DMS 273 treated with DMSO at 0.1 percent for 48 hours (cell line): ENCODE measurements at places on chromosomes 2 and 18.

GRCh38 chr2:229783108-229783721, 68.9 kb upstream of the DNER start:
- DNase-seq: no peak

GRCh38 chr18:56488739-56489138, 149.7 kb downstream of the TXNL1 start:
- DNase-seq: no peak

DNA sequence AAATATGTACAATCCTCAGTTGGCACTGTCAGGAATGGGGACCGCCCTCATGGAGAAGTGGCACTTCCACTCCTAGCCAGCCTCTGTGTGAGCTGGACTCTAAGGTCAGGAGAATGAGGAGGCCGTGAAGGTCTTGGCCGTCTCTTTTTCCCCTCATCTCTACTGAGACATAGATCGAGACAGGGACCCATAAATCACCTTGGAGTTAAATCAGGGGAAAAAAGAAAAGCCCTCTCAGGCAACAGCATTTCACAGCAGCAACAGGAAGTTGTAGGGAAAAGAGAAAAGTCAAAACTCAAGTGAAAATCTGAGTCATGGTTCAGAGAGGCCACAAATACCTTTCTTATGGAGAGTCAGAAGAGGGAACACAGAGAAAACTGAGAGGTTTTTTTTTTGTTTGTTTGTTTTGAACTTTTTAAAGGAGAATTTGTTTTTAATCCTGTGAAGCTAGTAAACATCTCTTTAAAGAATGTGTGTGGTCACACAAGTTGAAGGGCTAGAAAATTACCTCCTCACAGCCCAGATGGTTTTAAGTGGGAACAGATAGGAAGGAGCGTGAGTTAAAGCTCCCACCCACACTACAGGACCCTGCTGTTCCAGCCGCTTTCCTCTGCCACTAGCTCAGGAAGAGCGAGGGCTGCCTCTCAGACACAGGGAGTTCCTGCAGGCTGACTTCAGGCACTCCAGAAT, 30.6 kb upstream of the CYP1B1 start:
- DNase-seq: no peak

GRCh38 chr2:160142472-160142871, 57.6 kb downstream of the ITGB6 start:
- DNase-seq: no peak

- DNase-seq: no peak
These were observed 68.6 kb downstream of the CAB39 start for GRCh38 chr2:230781130-230781797.

DNA sequence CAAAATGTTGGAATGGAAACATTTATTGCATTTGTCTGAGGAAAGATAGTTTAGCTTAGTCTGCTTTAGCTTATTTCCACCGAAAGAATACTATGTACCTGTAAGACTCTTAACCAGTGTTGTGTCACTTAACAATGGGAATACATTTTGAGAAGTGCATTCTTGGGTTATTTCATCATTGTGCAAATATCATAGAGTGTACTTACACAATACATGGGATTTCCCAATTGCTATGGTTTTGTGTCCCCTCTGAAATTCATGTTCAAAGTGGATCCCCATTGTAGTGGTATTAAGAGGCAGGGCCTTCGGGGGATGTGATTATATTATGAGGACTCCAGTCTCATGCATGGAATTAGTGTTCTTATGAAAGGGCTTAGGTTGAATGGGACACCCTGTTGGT, 249.4 kb upstream of the UBE2E3 start:
- DNase-seq: no peak

DNA sequence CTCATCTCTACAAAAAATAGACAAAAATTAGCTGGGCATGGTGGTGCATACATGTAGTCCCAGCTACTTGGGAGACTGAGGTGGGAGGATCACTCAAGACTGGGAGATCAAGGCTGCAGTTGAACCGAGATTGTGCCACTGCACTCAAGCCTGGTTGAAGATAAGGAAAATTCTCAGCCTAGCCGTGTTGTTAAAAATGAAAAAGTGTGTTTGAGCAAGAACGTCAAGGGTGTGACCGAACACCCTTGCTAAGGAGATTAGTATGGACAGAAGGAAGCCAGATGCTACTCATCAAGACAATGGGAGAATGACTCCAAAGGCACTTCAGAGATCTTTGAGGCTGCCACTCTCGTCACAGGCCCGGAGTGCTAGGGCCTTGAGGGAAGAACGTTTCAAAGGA, 70.0 kb upstream of the NDUFV2 start:
- no peak for DNase-seq

DNA sequence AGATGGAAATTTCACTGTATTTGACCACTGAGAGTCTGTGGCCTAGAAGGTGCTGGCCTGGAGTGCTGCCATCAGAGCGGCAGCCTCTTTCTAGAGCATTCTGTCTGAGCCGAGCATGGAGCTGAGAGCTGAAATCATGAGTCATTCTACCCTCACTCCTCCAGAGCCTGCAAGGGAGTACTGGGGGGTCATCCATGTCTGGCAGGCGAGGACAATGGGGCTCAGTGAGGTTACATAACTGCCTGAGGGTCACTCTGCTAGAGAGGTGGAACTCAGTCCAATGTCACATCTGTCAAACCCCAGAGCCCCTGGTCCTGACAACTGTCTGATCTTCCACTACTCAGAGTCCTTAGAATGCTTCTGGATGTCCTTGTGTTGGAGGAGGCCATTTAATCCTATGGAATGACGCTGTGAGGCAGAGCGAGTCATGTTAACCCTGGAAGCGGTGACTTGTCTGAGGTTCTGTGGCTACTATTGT, 65.3 kb downstream of the HAUS1 start:
- no peak for DNase-seq
